ENCODE measurements at places on chromosomes 5 and 9. TPM values are rescaled to one million over a fixed set of nuclear protein-coding genes. Genes with fewer than 3 reads are reported as not detected.
A peak's percentile ranks its signal among the peaks of the same experiment; 100 is the strongest.

DNA sequence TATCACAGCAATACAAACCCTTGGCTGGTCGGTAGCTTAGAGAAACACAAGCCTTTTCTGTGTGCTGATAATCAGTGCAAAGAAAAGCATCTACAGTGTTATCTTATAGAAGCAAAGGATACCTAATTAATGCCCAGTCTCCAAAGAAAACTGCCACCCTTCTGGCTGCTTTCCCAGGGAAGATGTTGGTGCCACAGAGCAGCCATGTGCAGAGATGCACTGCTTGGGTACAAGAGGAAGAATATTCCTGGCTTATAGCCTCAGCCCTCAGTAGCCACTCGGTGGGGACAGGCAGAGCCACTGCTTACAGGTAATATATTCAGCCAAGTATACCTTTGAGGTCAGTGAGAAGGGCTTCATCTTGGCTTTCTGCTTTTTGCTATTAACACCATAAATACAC, 185.3 kb downstream of the PCSK1 start:
- DNase-seq: no peak

PPIC gene
- total RNA-seq: 42.9 TPM

GRCh38 chr9:89079391-89079790, 88.1 kb downstream of the S1PR3 start:
- peak; percentile 11 for DNase-seq

GRCh38 chr9:127241354-127241753, 23.2 kb upstream of the GARNL3 start:
- no peak for DNase-seq

DNA sequence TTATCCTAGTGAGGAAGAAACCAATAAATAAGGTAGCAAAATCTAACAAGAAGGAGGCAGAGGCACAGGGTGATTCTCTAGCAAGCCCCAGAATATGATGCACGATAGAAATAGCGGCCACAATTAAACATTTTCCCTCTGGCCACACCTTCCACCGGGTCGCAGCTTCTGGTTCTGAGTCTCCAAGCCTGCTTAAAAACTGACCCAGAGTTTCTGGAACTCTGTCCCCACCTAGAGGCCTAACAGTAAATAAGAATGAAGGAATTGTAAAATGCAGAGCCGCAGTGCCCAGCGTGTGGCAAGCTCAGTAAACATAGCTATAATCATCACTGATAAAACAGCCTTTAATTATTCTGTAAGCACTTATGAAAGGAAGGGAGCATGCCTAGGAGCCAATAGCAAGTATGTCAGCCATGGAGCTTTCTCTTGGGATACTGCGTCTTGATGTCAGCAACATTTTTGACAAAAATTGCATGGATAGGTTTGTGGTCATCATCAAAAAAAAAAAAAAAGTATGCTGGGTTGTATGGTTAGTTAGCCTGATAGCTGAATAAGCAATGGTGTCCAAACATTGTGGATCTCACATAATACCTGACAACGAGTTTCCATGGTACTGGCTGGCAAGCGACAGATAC, 465.5 kb downstream of the DNAH5 start:
- DNase-seq: peak; percentile 62

CATSPER3 gene
- total RNA-seq: not detected

- DNase-seq: no peak
Measured at GRCh38 chr5:6752782-6753181, 39.5 kb downstream of the TENT4A start.

DNA sequence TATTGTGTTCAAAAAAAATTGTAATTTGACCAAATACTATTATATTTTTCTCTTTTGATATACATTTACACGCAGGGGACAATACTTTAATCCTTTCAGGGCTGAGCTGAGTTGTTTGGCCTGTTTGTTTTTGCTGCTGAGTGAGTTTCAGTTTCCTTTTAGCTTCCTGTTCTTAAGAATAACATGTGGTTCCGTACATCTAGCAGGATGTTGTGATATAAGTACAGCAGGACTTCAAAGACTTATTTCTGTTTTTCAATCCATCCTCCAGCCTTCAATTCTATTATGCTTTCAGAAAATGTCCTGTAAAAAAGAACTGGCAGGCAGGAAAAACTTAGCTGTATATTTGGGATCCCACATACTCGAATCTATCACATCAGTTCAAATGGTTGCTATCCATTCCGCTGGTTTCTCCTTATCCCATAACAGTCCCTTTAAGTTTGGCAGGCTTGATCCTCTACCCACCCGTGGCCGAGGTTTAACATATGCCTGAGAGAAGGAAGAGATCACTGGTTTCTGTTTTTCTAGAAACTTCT, 1037.3 kb upstream of the ACO1 start:
- DNase-seq: peak; percentile 21

CCDC152 gene
- total RNA-seq: 3.0 TPM

DNA sequence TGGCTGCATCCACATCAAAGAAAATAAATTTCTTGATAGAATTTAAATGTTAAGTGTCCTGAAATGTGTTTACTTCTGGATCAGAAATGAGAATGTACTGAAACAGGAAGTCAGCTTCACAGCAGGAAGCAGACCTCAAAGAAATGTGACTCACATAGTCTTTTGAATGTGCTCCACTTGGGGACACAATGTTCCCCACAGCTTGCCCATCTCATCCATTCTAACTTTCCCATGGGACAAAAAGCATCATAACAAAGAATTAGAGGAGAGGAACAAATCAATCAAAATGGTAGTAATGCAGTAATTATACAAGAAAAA, 85.7 kb downstream of the GRAMD2B start:
- DNase-seq: no peak

DNA sequence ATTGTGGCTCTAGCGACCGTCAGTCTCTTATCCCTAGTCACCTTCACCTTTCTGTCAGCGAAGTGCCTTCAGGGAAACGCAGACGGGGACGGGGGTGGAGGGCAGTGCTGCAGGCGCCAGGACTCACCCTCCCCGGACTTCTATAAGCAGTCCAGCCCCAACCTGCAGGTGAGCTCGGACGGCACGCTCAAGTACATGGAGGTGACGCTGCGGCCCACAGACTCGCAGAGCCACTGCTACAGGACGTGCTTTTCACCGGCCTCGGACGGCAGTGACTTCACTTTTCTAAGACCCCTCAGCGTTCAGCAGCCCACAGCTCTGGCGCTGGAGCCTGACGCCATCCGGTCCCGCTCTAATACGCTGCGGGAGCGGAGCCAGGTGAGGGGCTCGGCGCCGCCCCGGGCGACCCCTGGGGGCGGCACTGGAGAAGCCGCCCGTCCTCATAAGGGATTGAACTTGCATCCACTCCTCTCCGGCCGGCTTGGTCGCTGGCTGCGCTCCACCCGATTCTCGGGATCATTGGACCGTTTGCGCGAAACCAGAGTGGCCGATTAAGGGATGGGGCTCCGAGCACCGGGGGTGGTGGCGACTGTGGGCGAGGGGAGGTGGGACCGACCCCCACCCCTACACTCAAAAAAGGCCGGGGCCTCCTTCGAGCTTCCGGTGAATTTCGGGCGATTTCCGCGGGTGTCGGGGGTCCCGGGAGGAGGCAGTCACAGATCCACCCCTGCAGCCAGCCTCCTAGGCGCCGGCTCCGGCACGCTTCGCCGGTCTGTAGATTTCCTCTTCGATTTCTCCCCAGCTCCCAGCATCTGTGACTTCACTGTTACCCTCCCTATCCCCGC, 2.7 kb downstream of the PCDHGC5 start:
- no peak for DNase-seq

CHMP5 gene
- total RNA-seq: 69.5 TPM

GRCh38 chr5:54689411-54690251, 172.1 kb downstream of the SNX18 start:
- no peak for DNase-seq

DNA sequence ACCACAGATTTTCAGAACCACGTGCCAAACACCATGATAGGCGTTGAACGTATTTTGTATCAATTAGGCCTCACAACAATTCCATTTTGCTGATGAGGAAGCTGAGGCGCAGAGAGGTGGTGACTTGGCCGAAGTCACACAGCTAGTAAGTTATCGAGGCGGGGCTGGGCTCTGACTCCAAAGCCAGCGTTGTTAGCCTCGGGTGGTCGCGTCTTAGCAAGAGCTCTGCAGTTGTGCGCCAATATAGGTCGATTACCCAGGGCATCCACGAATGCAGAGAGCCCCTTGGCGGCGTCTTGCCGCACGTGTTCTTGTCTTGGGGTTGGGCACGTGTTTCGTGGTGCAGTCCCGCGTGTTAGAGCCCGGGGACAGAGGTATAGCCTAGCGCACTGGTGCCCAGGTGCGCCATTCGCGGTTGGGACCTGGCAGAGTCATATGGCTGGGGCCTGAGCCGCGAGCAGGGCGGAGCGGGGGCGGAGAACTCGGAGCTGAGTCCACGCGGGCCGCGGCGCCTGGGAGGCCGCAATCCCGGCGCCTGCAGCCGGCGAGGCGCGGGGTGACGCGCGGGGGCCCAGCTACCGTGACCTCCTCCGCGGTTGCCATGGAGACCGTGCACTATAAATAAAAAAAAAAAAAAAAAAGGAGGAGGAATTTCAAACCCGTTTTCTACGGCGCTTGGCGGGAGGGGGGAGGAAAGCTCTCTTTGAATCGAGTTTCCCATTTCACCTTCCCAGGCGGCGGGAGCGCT, 62.3 kb downstream of the CXXC5 start:
- peak; percentile 83 for DNase-seq

- no peak for DNase-seq
Measured at GRCh38 chr5:53041071-53041692, 52.0 kb downstream of the ITGA2 start.

CNTFR gene
- total RNA-seq: 6.2 TPM

PCDHA7 gene
- 0.21 TPM for total RNA-seq

PCDHB14 gene
- 7.8 TPM for total RNA-seq

PAPPA gene
- 3.0 TPM for total RNA-seq

DNA sequence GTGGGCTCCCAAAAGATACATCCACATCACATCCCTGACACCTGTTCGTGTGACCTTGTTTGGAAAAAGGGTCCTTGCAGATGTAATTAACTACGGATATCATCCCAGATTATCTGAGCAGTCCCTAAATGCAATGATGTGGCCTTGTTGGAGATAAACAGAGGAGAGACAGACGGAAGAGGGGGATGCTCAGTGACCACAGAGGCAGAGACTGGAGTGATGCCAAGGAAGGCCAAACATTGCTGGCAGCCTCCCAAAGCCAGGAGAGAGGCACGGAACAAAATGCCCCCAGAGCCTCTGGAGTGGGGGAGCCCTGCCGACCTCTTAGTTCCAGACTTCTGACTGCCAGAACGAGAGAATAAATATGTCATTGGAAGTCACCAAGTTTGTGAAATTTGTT, 15.0 kb upstream of the VAV2 start:
- DNase-seq: no peak

DNA sequence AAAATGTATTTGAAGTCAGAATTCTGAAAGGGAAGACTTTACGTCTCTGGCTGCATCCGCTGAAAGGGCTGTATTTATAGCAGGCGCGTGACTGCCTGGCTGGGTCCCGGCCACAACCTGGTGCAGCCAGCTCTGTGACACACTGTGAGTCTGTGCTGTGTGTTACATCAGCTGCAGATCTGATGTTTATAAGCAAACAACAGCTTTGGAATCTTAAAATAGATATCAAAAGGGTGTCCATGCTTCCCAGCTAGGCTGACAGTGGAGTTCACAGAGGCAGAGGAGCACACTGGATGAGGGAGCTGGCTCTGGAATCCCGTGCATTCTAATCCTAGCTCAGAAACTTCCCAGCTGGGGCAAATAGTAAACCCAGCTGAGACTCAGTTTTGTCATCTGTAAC, 433.4 kb upstream of the BRINP1 start:
- peak; percentile 41 for DNase-seq

- no peak for DNase-seq
Measured at GRCh38 chr9:26891726-26892125, 876 bp downstream of the CAAP1 start.
